ENCODE measurements at places on chromosomes 5 and 9. TPM values are rescaled to one million over a fixed set of nuclear protein-coding genes. Genes with fewer than 3 reads are reported as not detected.

DNA sequence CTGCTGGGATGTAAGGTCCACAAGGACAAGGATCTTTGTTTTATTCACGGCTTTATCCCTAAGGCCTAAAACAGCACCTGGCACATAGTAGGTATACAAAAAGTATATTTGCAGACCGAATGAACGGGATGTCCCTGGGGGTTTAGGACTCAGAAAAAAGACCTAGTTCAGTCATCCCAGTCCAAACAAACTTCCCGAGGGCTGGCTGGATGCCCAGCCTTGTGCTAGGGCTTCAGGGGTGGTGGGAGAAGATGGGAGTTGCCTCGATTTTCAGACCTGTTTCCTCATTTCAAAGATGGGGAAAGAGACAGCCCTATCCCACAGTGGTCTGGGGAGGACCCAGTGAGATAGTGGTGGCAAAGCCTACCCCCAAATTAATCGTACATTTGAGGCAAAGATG is 3.0 kb upstream of the PROB1 start:
- peaks cover 22% of the 10 kb centered on the region for H3K4me1 ChIP-seq
- no peak overlapping the region for H3K27ac ChIP-seq
- peaks cover 9% of the 10 kb centered on the region for H3K36me3 ChIP-seq
- H3K4me3 ChIP-seq: no peak overlapping the region
- no peak for DNase-seq
- no peaks in the 10 kb centered on the region for H3K27me3 ChIP-seq

- no peak overlapping the region for H3K4me3 ChIP-seq
- H3K4me1 ChIP-seq: no peaks in the 10 kb centered on the region
- H3K36me3 ChIP-seq: no peaks in the 10 kb centered on the region
Measured at GRCh38 chr5:8807636-8808035, 738.2 kb downstream of the SEMA5A start.

GRCh38 chr5:134420343-134420742 is 8.7 kb upstream of the CDKN2AIPNL start:
- H3K27ac ChIP-seq: no peak overlapping the region
- no peak for DNase-seq
- H3K36me3 ChIP-seq: no peaks in the 10 kb centered on the region
- H3K4me3 ChIP-seq: no peak overlapping the region

- H3K4me3 ChIP-seq: no peak overlapping the region
- H3K27ac ChIP-seq: no peak overlapping the region
- no peak for DNase-seq
Measured at GRCh38 chr9:114461468-114461867, 43.8 kb downstream of the WHRN start.

DNA sequence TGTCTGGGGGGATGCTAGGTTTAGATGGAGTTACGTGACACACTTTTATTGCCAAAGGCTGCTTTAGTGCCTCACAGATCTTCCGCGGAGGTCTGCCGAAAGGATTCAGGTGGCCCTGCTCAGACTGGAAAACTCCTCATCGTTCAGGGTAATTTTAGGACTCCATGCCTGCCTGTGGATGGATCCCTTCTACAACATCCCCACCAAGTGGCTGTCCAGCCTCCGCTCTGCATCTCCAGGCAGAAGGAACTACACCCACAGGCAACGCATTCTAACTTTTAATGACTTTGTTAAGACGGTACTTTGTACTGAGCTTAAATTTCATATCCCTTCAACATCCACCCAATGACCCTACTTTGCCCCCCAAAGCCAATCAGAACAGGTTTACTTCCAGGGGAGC is 29.4 kb downstream of the ATPSCKMT start:
- H3K36me3 ChIP-seq: peaks cover 29% of the 10 kb centered on the region
- H3K27me3 ChIP-seq: no peaks in the 10 kb centered on the region
- no peaks in the 10 kb centered on the region for H3K4me1 ChIP-seq
- no peak for DNase-seq
- no peak overlapping the region for H3K4me3 ChIP-seq

- no peaks in the 10 kb centered on the region for H3K36me3 ChIP-seq
- H3K4me1 ChIP-seq: peaks cover under 1% of the 10 kb centered on the region
- no peak overlapping the region for H3K4me3 ChIP-seq
- no peaks in the 10 kb centered on the region for H3K27me3 ChIP-seq
- DNase-seq: no peak
Measured at GRCh38 chr5:148840531-148840930, 14.1 kb downstream of the ADRB2 start.

DNA sequence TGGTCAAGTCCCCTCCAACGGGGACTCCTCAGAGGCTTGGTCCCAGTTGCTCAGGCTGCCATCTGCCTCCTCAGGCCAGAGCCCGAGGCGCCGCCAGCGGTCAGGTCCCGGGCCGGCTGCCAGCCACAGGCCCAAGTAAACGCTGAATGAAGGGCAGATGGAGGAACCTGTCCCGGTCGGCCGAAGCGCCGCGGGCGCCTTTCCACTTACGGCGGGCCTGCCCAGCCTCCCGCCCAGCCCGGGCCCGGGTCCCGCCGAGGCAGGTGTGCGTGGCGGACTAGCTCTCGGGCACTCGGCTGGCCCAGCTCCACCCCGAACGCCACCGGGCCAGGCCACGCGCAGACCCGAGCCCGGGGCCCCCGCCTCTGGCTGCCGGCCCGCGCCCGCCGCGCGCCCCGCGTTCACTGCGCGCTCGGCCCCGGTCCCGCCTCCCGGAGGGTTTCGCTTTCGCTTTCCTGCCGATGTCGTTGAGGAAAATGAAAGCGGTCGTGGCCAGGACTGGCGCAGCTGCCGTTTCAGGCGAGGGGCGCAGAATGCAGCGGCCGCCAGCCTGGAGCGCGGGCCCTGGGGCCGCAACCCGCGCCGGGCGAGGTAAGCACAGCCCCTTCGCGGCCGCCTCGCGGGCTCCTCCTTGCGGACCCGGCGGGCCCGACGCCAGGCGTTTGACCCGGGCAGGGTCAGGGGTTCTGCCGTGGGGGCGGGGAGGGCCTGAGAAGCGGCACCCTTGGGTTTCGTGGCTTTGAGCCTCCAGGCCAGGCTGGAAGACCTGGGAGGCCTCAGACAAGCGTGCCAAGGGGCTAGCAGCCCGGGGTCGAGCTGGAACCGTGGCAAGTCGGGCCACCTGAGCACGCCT is 41.2 kb downstream of the SLC22A5 start:
- H3K36me3 ChIP-seq: peaks cover 16% of the 10 kb centered on the region
- peaks cover 71% of the 10 kb centered on the region for H3K4me1 ChIP-seq
- H3K4me3 ChIP-seq: peak overlapping the region; percentile 83
- H3K27me3 ChIP-seq: no peaks in the 10 kb centered on the region
- peak overlapping the region; percentile 98 for H3K27ac ChIP-seq
- peak; percentile 92 for DNase-seq

DNA sequence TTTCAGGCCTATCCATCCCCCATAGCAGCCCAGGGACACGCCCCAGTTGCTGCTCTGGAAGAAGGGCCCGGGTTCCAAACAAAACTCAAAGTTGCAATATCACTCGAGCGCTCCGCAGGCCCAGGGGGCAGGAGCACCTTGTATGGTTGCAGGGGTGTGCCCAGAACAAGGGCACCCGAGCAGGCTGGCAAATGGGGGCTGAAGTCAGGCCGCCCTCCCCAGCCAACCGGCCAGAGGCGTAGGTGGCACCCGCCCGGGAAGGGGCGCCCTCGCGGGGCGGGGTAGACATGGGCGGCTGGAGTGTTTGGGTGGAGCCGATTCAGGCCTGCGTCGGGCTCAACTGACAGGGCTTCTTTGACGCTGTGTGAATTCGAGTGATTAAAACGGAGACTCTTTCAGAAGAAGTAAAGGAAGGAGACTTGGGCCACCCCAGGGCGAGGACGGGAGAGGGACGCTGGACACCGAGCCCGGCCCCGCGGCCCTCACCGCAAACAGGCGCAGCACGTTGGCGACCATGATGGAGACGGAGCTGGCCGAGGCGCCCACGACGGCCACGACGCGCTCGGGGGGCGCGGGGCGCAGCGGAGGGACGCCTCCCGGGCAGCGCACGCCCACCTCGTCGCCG is 1.1 kb downstream of the GRM6 start:
- no peaks in the 10 kb centered on the region for H3K36me3 ChIP-seq
- H3K4me1 ChIP-seq: peaks cover 5% of the 10 kb centered on the region
- H3K27ac ChIP-seq: no peak overlapping the region
- no peak overlapping the region for H3K4me3 ChIP-seq

The TEX48 gene
- total RNA-seq: 0.69 TPM

The ANKRD34B gene
- total RNA-seq: 0.07 TPM

The TLN1 gene
- 238 TPM for total RNA-seq

The SMIM33 gene
- total RNA-seq: 0.46 TPM

The CDH9 gene
- not detected for total RNA-seq

The PCDHGA12 gene
- total RNA-seq: 0.09 TPM
